ENCODE measurements at places on chromosomes 5 and 9. TPM values are rescaled to one million over a fixed set of nuclear protein-coding genes. Genes with fewer than 3 reads are reported as not detected.

GRCh38 chr9:128684325-128685199 lies 4.5 kb upstream of the SET start:
- DNase-seq = peak; percentile 82

- no peak for DNase-seq
Observed at GRCh38 chr5:68848091-68848490, 245.7 kb upstream of the SLC30A5 start.

The FGF18 gene
- polyA plus RNA-seq = 14.4 TPM

DNA sequence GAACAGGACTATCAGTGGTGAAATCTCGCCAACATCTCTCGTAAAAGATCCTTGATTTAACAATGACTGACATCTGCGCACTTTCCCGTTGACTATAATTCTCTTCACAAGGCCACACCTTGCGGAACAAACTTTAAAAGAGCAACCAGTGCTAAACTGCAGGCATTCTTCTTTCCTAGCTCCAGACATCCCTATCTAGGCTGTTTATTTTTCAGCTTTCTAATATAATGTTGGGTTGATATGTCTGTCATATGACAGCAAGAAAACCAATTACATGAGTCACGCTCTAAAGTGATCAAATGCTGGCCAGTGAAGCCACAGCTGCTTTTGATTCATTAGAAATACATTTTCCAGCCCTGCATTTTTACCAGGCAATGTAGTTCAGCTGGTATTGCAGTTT lies 162.5 kb downstream of the ELAVL2 start:
- DNase-seq = no peak

GRCh38 chr5:159734366-159734765 lies 181.9 kb upstream of the ADRA1B start:
- DNase-seq = no peak

DNA sequence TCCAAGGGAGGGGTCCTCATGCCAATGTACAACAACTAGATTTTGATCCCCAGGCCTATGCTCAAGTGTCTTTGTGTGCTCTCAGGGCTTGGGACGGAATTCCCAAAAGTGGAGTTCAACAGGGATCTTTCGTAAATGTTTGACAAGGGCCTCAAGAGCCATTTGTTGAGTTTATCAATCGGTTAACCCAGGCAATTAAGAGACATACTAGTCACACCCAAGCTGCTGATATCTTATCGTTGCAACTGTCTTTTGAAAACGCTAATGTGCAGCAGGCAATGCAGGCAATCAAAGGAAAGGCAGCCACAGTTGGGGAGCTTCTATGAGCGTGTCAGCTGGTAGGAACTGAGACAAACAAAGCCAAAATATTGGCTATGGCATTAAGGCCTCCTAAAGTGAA lies 161.2 kb downstream of the CPLANE1 start:
- no peak for DNase-seq

DNA sequence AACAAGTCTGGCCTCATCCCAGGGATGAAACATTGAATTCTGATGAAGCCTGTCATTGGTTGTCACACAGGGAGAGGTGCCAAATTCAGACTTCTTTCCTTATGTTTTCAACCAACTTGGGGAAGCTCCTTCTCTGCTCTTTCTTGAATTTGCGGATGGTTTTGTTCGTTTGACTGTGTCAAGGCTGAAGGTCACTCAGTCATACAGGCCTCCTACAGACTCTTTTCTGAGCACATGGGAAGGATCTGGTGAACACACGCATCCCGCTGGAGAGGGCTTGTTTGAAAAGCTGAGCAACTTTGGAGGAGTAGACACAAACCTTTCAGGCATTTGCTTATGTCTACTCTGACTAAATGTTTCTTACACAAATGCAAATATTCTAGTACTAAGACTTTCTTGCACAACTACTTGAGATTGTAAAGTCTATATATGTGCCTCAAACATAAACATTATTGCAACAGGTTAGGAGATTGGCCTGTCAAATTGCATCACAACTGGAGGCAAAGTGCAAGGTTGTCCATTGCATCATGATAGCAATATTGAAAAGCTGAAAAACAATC lies 151.5 kb upstream of the NR3C1 start:
- no peak for DNase-seq

DNA sequence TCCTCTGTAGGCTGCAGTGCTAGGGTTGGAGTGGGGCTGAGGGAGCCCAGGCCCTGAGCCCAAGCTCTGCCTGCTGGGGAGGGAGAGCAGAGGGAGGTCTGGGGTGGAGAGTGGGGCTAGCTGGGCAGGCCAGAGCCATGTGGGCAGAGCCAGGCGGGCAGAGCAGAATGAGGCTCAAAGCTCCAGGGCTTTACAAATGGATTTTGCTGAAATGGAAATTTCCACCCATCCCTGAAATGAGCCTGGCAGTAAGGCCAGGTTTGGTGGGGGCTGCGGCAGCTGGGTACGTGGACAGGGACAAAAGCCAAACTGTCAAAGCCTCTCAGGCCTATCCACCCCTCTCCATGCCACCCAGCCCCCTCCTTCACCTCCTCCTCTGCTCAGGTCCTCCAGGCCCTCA lies 74.2 kb upstream of the ARAP3 start:
- no peak for DNase-seq

GRCh38 chr9:122213589-122214413 lies 15.0 kb downstream of the LHX6 start:
- DNase-seq = no peak

DNA sequence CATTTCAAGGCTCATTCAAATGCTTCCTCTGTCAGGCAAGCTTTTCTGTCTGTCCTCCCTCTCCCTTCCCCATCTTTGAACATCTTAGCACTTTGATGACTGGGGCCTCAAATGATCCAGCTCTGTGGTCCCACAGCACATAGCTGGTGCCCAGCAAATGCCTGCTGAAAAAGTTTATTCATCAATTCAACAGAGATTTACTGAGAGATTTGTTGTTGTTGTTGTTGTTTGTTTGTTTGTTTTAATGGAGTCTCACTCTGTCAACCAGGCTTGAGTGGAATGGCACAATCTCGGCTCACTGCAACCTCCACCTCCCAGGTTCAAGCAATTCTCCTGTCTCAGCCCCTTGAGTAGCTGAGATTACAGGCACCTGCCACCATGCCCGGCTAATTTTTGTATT lies 6.0 kb upstream of the EXOSC2 start:
- no peak for DNase-seq

- DNase-seq = no peak
Observed at GRCh38 chr9:686321-686813, 155.1 kb upstream of the DMRT1 start.

DNA sequence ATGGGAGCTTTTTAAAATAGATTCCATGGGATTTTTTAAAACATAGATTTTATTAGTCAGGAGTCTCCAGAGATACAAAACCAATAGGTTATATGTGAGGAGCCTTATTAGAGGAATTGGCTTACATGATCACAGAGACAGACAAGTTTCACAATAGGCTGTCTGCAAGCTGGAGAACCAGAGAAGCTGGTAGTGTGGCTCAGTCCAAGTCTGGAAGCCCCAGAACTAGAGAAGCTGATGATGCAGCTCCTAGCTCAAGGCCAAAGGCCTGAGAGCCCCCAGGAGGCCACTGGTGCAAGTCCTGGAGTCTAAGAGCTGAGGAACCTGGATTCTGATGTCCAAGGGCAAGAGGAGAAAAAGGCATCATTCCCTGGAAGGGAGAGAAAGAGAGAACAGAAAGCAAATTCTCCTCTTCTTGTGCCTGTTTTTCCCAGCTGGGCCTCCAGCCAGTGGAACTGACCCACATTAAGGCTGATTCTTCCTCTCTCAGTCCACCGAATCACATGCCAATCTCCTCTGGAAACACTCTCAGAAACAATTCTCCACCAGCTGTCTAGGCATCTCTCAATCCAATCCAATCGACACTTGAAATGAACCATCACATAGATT lies 59.3 kb downstream of the AHRR start:
- DNase-seq = no peak

DNA sequence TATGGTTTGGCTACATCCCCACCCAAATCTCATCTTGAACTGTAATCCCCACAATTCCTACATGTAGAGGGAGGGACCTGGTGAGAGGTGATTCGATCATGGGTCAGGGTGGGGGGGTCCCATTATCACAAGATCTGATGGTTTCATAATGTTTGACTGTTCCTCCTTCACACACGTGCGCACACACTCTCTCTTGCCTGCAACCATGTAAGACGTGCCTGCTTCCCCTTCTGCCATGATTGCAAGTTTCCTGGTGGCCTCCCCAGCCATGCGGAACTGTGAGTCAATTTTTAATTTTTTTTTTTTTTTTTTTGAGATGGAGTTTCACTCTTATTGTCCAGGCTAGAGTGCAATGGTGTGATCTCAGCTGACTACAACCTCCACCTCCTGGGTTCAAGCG lies 27.0 kb downstream of the FAM169A start:
- no peak for DNase-seq

The OR1L6 gene
- polyA plus RNA-seq = not detected

GRCh38 chr9:114291064-114291474 lies 31.8 kb upstream of the ORM1 start:
- DNase-seq = peak; percentile 78

GRCh38 chr9:109320331-109320741 lies 523 bp downstream of the EPB41L4B start:
- no peak for DNase-seq

The PRUNE2 gene
- polyA plus RNA-seq = 10.6 TPM

DNA sequence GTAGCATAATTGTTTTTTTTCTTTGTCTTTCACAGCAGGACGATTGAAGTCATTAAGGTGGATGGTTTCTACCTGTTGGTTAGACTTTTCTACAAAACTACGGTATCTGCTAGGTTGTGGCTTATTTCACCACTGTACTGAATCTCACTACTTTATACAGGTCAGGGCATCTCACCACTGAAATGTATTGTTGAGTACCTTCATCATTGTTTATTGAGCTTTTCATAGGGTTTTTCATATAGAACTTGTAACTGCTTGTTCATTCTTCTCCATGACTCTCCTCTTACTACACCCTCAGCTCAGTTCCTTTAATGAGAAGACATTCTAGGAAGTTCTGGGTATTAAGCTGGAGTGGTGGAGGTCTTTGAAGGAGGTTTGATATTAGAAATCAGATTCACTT lies 75.1 kb downstream of the PAM start:
- no peak for DNase-seq

The CCDC183 gene
- polyA plus RNA-seq = 3.0 TPM

The ENTPD2 gene
- 11.0 TPM for polyA plus RNA-seq

DNA sequence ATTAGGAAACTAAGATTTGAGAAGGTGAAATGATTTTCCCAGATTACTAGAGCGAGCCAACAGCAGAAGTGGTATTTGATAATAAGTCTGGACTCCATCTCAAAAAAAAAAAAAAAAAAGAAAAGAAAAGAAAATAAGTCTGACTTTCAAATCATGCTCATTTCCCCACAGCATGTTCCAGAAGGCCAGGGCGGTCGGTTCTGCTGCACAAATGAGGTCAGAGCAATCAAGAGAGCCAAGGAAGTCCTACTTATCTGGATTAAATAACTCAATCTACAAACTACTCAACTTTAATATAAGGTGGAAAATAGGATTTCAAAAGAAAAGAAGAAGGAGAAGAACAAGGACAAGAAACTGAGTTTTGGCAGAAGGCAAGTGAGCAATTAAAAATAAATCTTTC lies 130.4 kb upstream of the RASA1 start:
- peak; percentile 45 for DNase-seq

DNA sequence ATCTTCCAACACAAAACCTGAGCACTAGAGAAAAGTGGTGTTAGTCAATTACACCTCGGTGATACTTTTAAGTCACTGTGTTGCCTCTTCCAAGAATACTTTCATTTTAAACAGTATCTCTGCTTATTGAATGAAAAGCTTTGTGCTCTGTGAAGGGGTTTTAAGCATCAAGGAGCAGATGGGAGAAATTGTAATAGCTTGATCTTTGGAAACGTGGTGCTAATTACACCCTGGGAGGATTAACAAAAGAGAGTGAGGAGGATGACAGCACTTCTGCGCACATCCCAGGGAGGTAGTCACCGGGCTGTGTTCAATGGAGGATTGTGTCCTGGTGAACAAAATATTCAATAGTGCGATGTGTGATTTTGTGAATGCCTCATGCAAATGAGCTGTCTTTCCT lies 477.4 kb upstream of the ADAMTS16 start:
- no peak for DNase-seq

DNA sequence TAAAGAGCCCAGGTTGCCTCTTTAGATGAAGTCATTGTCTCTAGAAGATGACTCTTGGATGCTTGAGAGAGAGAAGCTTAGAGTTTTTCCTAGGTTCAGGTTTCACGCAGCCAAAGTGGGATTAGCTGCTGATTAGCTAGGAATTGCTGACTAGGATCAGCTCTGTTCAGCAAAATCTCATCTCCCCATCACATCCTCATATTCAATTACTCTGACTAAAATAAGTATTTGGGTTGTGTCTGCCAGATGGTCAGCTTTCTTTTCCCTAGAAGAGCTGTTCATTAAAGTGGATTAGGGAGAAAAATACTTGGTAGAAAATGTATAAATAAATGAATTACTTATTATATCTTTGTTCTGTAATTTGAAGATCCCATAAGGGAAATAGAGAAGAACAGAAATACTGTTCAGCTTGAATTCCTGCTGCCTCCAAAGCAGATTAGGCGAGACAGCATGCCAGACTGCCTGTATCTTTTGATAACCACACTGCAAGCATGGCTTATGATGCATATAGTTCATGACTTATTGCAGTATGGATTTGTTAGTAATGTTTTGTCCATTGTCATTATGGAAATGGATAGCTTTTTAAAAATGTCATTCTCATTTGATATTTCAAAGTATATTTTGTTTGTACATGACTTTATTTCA lies 184.8 kb upstream of the CD180 start:
- no peak for DNase-seq

The SLC45A2 gene
- 0.65 TPM for polyA plus RNA-seq

DNA sequence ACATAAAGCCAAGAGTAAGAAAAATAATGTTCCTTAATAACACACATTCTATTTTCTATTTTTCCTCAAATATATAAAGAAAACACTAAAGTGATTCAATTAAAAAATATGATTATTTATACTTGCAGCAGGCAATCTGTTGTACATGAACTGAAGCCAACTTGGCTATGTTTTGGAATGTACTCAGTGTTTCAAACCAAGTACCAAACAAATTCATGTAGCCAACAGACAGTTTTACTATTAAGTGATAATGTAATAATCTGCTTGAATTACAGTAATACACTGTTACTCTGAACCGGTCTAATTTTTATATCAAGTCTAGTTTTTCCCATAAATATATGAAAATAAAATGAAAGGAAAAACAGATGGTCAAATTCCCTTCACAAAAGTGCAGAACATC lies 58.0 kb downstream of the CEP120 start:
- DNase-seq = peak; percentile 29

- no peak for DNase-seq
Observed at GRCh38 chr5:160197341-160198144, 31.8 kb upstream of the FABP6 start.

The PCDHGB1 gene
- polyA plus RNA-seq = 0.45 TPM

The UGCG gene
- polyA plus RNA-seq = 30.3 TPM

The ADAMTS6 gene
- polyA plus RNA-seq = 0.63 TPM
